ENCODE measurements at places on chromosomes 6 and 20.

- no peak for DNase-seq
Observed at GRCh38 chr6:70150521-70150920, 152.4 kb downstream of the COL9A1 start.

GRCh38 chr6:135411339-135411738 is 86.2 kb downstream of the AHI1 start:
- DNase-seq, result no peak

- no peak for DNase-seq
Observed at GRCh38 chr6:157240059-157240959, 83.0 kb downstream of the TMEM242 start.

GRCh38 chr6:14660806-14661579 is 543.4 kb downstream of the CD83 start:
- DNase-seq, result peak; percentile 18

GRCh38 chr6:108578595-108579327 is 18.0 kb downstream of the FOXO3 start:
- no peak for DNase-seq

DNA sequence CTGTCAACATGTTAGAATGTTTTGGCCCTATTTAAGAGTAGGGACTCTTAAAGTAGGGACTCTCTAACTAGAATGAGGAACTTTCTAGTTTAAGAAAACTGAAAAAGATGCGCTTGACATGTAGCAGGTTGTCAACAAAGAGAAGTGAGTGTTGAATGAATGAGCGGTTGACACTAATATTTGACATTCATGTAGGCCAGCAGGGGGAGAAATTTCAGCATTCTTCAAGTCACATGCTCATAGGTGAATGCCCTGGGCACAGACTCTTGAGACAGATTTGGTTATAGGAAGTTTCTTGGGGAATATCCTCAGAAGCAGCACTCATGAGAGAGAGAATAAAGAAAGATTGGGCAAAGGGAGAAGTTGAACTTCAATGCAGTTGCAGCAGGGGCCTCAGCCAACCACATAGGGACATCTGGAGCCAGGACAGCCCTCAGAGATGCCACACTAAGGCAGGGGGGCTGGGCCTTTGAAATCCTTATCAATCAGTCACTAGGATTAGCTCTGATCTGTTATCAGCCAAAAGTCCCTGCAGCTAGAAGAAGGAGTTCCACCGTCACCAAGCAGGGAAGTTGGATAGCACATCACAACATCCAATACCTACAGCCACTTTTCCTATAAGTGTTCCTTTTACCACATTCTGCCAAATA is 145.1 kb upstream of the FKBP1C start:
- DNase-seq, result no peak

DNA sequence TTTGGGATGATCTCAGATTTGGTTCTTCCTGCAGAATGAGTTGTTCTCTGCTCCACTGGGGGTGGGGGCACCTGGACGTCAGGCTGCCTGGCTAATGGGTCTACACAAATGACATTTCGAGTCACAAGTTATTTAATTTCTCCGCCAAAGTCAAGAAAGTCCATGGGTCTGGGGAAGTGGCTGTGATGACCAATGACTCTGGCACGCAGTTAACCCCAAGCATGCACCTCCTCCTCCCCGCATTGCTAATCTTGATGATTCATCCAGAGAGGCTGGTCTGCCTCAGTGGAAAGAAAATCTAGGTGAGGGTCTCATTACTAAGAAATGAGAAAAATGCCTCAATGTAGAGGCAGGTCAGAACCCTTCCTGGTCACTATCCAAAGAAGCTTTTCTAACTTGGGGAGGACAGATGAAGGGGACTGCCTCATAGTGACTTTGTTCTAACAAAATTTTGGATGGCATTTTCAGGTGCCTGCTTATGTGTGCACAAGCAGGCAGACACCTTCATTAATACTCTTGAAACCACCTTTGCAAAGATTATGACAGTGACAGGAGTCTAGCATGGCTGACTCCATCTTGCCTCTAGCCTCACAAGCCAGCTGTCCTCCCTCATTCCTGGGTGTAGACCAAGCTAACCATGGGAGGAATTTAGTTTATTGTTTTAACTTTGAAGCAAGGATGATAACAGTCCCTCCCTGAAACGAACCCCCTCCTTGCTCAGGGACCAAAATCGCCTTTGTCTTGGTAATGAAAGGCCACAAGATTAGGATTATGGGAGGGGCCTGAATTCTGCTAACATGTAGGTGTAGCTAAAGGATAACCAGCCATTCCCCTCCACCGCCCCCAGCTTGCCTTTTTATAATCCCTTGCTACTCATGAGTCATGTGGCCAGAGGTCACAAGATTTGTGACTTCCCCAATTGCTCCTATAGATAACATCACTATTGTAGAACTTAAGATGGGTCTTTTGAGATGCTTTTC is 98.6 kb upstream of the MRPS10 start:
- DNase-seq, result no peak

- no peak for DNase-seq
Observed at GRCh38 chr6:166516251-166516884, 70.1 kb downstream of the RAMACL start.

GRCh38 chr6:88908598-88909548 is 54.5 kb downstream of the RNGTT start:
- no peak for DNase-seq

- no peak for DNase-seq
Observed at GRCh38 chr6:144581812-144582537, 296.8 kb downstream of the UTRN start.

DNA sequence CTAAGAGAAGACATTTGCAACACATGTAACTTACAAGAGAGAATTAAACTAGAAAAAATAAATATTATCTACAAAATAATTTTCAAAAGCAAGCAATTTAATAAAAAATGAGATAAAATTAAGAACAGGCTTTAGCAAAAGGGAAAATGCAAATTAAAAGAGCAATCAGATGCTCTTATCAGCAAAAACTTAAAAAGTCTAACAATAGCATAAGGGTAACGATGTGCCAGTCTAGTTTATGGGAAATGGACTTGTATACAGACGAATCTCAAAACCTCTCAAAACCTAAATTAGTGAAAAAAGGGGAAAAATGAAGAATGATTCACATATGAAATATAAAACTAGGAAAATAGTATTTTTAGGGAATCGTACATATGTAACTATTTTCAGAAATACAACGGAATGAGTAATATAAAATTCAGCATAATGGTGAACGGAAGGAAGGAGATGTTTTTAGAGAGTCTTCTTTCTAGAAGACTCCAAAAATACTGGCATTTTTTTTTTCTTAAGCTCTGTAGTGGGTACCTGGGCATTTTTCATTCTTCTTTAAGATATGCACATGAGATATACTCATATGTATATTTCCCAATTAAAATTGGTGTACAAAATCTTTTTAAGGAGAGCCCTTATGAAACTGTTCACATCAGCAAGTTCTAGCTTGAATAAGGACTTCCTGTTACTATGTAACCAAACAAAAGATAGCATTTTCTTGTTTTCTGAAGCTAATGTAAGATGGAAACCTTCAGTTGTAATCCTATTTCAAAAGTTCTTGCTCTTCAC is 927 bp upstream of the MANEA start:
- DNase-seq, result no peak

DNA sequence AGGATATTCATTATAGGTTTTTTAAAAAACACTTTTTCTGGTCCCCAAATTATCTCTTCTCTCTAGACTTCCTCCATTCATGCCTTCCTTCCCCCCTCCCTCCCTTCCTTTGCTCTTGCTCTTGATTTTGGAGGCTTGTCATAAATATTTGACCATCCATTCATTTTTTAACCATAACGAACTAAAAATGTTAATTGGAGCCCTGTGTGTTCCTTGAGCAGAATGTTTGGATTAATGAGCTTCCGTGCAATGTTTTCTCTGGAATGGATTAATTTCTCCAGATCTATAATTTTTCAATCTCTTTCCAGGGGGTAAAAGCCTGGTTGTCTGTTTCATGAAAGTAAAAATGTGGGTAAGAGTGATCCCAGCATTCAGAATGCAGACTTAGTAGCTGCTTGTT is 155.5 kb downstream of the ESR1 start:
- DNase-seq, result no peak

GRCh38 chr6:99397287-99397686 is 3.3 kb upstream of the COQ3 start:
- DNase-seq, result no peak

DNA sequence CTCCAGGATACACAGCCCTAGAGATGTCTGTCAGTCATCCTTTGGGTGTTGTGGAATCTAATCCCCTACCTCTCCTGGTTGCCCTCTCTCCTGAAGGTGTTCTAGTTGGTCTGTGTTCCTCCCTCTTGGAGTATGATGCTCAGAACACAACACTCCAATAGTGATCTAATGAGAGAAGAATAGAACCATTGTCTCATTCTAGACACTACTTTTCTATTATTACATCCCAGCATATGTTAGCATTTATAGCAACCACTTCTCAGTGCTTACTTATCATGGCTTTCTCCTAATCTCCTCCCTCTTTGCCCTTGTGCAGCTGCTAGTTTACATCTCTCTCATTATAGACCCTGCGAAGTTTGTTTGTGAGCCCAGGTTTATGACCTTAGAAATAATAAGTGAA is 109.0 kb downstream of the UNC5CL start:
- no peak for DNase-seq

GRCh38 chr20:16701296-16701695 is 28.5 kb upstream of the SNRPB2 start:
- DNase-seq, result no peak

DNA sequence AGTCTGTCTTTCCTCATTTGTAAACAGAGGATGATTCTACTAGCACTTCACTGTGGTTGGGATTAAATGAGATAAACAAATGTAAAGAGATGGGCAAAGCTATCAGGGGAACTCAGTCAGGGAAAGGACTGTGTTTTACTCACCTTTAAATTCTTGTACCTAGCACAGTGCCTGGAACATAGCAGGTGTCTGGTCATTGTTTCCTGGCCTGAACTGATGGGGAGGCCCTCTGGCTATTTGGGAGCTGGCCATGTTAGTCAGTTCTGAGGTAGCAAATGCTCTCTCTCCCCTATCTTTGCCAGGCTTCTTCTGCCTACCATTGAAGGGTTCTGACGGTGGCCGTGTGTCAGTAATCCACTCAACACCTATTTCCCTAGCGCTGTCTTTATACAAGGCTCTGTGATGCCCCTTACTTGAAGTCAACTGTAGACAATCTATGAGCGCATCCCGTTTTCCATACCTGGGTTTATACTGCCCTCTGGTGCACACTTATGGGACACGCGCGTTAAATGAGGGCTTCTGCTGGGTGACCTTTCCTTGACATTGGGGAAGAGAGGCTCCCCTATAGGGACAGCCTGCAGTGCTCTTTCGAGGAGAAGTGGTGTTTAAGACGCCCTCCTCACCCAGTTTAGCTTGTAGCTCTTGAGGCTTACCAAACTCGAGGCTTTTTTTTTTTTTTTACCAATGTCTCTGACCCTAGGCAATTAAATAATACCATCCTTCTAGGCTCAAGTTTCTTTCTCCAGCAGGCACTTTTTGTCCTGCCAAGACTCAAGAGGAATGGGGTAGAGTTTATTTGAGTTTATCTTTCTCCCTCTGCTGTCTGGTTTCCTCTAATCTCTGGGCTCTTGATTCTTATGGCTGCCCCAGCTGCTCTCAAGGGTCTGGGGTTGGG is 4.0 kb upstream of the SPATS1 start:
- DNase-seq, result peak; percentile 46

- no peak for DNase-seq
Observed at GRCh38 chr6:168734523-168734922, 293.5 kb downstream of the SMOC2 start.

DNA sequence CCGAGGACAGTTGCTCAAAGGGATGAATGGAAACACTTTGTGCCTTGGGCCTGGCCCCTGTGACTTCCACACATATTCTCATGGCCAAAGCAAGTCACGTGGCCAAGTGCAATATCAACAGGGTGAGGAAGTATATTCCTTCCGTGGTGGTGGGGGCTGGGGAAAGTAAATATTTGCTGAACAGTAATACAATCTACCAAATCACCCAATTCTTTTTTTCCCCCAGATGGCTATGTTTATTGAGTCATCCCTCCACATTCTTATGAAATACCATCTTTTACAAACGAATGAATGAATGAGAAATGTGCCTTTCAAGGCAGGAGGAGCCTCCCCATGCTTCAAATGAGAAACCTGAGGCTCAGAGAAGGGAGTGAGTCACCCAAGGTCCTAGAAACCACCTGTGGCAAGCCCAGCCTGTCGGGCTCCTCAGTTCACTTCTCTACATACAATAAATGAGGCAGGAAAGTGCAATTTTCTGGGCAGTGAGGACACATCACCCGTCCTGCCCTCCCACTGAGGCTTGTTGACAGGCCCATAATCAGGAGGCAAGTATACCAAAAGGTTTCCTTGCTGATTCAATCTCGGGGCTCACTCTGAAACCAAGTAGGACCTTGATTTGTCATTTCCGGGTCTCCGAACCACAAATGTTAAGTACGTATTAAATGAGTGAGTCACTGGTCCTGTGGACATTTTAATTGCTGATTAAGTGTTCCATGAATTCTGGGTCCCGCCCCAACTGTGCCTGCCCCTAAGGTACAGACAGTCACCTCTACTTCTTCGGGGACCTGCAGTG is 25.3 kb upstream of the TOP1 start:
- DNase-seq, result peak; percentile 60

DNA sequence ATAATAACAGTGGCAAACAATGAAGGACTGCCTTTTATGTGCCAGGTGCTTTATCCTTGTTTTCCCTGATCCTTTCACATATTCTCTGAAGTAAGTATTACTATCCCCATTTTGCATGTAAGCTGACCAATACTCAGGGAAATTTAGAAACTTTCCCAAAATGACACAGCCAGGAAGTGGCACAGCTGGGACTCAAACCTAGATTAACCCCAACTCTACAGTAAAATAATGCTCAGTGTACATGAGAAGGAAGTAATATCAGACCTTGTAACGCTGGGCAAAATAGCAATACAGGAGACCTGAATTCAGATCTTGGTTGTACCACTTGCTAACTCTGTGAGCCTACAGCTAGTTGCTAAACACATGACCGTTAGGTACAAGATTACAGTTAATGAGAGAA is 26.8 kb upstream of the NRSN1 start:
- DNase-seq, result no peak

- DNase-seq, result no peak
Observed at GRCh38 chr6:5453546-5453945, 192.2 kb downstream of the FARS2 start.

DNA sequence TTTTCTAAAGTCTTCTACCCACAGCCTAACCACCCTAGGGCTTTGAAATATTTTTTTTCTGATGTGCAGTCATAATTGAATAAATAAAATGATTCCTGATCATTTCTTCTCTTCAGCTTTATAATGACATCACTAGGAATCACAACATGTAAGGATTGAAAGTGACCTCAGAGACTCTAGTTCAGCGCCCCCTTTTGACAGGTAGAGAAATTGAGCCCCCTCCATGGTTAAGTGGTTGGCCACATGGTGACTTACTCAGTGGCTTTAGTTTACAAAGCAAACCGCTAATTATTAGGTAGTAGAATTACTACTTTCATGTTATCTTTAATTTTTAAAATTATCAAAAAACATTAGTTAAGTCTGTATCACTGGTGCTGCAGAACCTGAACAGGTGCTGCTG is 13.3 kb upstream of the SLC2A12 start:
- DNase-seq, result no peak

- no peak for DNase-seq
Observed at GRCh38 chr6:9361749-9362148, 926.4 kb upstream of the SLC35B3 start.

All from stimulated activated CD8-positive, alpha-beta memory T cell treated with anti-CD3 and anti-CD28 coated beads, Interleukin-7, amount 100 ng/mL, for 4 hours (primary cell).